ENCODE measurements at places on chromosomes 1 and 21.
A peak's percentile ranks its signal among the peaks of the same experiment; 100 is the strongest.

DNA sequence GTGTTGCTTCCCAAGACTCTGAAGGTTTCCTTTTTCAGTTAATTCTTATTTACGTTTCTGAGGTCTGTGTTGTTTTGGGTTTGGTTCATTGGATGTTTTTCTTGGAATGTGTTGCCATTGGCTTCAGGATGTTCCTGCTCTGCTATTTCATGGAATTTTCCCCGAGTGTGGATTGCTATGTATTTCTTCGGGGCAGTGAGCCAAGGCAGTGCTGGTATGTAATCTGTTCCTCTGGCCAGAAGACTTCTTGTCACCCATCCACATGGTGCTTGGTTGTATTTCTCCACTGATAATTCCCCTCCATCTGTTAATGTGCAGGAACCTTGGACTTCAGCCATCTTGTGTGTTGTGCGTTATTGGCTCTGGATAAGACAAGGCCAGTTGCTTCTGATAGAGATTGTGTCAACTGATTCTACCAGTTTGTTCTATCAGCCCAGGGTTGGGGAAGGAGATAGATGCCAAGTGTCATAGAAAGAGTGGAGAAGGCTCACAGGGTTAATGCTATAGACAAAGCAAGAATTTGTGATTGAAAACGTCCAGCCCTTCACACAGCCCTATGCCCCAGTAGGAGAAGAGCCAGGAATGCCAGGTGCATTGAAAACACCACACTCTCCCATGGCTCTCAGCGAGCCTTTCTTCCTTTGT, 505.2 kb downstream of the PLPP3 start:
- DNase-seq: no peak

DNA sequence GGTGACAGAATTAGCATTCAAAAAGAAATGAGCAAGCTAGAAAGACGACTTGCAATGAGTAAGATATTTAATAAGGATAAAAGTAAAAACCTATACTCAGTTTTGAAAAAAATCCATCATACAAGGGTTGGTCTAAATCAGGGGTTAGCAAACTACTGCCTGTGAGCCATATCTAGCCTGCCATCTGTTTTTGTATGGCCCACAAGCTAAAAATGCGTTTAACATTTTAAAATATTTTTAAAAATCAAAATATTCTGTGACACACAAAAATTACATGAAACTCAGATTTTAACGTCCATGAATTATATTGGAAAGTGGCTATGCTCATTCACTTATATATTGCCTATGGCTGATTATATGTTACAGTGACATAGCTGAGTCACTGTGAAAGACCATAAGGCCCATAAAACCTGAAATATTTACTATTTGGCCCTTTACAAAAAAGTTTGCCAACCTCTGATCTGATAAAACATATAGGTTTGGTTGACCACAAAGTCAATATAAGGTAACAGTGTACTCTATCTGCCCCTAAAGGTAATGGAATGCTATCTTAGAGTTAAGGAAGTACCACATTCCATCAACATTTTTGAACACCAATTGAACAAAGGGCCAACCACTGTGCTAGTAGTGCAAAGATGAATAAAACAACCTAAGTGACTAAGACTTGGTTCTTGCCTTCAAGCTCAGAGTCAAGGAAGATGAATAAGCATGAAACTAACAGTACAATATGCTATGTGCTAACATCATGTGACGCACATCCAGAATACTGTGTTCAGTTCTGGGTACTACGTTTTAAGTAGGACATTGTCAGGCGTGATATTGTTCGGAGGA, 3.2 kb downstream of the IFT25 start:
- no peak for DNase-seq

DNA sequence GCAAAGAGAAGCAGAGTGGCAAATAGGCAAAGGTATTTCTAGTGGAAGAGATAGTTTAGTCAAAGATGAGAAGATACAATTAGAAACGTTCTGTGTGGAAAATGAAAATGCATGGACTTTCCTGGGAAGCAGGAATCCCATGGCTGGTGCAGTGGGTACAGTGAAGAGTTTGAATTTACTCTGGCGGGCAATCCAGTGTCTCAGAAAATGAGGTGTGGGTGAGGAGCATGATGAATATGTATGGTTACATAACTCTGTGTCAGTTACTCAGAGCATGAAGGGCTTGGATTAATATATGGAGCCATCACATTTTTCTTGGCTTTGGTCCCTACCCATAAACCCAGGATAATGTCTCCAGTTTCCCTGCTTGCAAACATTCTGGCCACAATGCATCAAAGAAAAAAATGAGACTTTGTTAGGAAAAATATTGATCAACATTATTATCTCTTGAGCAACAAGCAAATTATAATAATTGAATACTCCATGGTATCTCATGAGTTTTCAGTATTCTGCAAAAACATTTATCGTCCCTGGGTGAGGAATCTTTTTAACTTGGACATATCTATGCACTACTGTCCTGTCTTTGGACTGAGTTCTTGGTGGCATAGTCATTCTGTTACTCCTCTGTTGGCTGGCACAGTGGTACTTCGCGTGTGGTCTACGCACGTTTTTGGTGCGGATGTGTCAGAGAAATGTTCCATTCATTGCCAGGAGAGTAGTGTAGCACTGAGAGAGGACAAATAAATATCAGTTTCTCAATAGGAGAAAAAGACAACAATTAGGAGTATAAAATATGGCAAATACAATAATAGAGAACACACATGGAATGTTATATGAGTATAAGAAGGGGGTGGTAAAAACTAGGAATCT, 173.7 kb upstream of the C1orf105 start:
- no peak for DNase-seq

- no peak for DNase-seq
These were observed 16.4 kb upstream of the PAX7 start for GRCh38 chr1:18614069-18614735.

GRCh38 chr1:150957666-150958065, 17.0 kb downstream of the CERS2 start:
- no peak for DNase-seq

DNA sequence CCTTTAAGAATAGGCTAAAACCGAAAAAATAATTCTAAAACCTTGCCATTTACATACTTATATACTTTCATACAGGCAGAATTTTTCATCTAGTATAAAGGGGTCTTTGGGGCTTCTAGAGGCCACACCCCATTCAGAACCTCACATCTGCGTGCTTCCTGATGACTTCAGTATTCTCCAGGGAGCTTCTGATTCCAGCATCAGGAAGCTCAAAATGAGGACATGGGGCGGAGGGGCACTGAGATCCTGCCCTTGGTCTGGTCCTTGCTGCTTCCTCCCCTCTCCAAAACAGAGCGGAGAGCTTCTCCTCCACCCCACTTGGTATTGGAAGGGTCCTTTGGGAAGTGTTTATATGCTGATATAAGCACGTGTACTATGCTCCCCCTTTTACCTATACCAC, 13.8 kb downstream of the PAX7 start:
- DNase-seq: no peak

- no peak for DNase-seq
These were observed 135.5 kb downstream of the SETD4 start for GRCh38 chr21:35924714-35925301.

DNA sequence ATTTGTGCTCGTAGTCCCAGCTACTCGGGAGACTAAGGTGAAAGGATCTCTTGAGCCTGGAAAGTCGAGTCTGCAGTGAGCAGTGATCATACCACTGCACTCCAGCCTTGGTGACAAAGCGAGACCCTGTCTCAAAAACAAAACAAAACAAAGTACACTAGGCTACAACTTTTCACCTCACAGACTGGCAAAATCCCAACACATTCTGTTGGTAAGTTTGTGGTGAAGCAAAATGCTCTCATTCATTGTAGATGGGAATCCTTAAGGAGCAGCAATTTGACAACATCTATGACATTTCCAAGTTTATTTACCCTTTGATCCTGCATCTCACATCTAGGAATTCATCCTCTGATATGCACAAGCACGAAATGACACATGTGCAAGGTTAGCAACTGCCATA, 20.2 kb upstream of the SLC1A7 start:
- DNase-seq: no peak

DNA sequence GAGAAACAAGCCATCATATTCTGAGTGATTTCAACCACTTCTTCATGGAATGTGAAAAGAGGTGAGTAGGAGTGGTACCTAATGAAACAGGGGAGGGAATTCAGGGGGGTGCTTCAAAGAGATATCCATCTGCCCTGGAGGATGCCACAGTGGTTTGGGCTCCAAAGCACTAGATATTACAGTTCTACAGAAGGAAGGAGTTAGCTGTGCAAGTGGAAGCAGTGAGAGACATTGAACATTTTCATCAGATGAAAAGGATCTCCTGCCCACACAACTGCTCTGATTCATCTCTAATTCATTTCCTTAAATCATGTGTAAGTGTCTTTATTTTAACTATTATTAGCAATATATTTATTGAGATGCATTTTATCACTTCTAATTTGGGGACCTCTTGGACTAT, 2.8 kb upstream of the RGS5 start:
- DNase-seq: no peak

- no peak for DNase-seq
These were observed 18.9 kb downstream of the GPR137B start for GRCh38 chr1:236161230-236161629.

GRCh38 chr1:88134983-88135921, 548.8 kb upstream of the PKN2 start:
- no peak for DNase-seq

DNA sequence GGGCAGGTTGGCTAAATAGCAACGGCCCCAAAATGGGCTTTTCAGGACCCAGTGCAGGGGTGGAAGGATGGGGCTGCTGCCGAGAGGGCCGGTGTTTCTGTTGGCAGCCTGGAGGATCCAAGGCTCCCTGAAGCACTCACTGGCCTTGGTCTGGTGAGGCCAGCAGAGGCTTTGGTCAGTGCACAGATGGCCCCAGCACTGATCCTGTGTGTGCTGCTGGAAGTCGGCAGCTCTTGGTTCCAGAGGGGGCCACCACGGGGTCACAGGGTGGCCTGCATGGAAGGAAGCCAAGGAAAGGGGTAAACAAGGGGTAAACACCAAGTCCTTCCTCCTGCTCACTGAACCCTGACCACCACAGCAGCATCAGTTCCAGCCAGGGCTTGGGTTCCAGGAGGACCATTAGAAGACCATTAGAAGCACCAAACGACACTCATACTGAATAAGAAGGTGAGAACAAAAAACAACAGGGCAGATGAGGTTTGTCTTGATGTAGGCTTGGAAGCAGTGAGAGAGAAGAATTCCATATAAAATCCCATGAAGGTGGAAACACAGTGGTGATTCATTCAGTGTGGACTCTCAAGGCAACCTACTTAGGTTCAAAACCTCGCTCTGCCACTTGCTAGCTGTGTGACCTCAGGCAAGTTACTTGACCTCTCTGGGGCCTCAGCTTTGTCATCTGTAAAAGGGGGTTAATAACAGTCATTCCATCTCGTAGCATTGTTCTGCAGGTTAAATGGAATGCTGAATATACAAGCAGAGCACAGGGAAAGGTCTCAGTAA, 184.5 kb downstream of the RUNX1 start:
- no peak for DNase-seq

- DNase-seq: no peak
These were observed 5.5 kb downstream of the CLSPN start for GRCh38 chr1:35764283-35764682.

DNA sequence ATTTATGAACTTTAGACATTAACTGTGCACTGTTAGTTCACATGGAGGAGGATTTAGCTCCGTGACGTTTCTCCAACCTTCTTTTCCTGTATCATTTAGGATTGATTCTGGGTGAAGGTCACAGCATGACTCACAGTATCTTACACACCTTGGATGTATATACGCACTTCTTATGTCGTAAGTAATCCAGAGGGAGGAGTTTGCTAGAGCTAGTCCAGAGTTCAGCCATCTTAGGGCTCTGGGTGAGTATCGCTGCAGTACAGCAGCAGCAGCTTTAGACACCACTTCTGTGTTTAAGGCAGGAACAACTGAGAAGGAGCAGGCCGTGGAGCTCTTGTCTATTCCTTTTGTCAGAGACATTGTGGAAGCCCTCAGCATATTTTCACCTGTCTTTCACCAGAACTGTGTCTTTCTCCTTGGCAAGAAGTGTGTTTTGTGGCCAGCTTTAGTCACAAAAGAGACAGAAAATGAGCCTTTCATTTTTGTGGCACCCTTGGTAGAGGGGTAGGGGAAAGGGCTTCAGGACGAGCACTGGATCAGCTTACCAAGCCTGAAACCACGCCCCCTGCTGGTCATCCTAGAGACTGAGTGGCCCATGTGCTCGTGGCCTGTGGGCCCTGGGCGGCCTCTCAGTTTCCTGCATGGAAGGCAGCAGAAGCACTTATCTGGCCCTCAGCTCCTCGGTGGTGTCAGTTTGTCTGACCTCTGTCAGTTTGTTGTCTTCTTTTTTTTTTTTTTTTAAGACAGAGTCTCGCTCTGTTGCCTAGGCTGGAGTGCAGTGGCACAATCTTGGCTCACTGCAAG, 64.0 kb downstream of the ADARB1 start:
- peak; percentile 44 for DNase-seq

DNA sequence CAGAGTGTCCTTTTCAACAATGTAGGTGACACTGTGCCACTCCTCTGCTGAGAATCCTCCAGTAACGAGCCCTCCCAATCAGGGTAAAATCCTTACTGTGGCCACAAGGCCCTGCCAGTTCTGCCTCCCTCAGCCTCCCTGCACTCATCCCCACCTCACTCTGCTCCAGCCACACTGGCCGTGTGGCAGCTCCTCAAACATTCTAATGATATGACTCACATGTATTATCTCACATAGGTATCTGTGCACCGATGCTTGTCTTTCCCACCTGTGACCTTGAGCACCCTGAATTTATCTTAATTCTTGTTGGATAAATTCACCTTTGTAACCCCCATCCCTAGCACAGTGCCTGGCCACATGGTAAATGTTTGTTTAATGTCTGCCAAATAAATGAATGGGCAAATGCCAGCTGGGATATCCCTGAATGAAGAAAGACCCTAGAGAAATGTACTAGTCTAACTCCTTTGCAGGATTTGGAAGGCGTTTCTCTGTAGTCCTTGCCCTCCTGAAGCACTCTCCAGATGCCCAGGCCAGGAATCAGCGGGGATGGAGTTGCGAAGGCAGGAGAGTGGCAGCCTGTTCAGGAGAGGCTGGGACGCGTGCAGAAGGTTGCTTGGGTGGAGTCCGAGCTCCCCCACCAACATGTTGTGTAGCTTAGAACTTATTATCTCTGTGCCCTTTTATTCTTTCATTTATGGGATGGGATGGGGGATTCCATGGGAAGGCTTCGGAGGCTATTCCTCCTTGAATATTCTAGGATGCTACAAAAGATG, 106.0 kb downstream of the TMEM53 start:
- DNase-seq: no peak

- DNase-seq: no peak
These were observed 79.0 kb downstream of the CASZ1 start for GRCh38 chr1:10717296-10718082.

DNA sequence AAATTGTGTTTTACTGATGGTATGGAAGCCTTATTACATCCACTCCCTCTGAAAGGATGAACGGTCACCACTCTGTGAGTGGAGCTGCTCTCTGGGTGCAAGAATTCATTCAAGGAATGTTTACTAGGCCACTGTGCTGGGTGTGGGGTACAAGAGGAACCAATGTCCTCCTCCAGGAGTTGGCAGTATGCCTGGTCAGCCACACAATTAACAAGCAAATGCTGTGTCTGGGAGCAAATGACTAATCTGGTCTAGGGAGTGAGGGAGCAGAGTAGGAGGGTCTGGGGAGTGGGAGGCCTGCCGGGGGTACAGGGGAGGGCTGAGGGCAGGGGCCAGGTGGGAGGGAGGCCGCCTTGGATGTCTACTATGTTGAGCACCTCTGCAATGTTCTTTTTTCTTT, 27.2 kb upstream of the TDRD10 start:
- peak; percentile 62 for DNase-seq

GRCh38 chr1:91046766-91047165, 24.9 kb upstream of the ZNF644 start:
- DNase-seq: no peak

- DNase-seq: no peak
These were observed 310.8 kb downstream of the USP25 start for GRCh38 chr21:16040601-16041000.

- no peak for DNase-seq
These were observed 391.0 kb downstream of the OMA1 start for GRCh38 chr1:58155418-58156123.

Measured in frontal cortex (tissue), 4 donors.